ENCODE measurements at places on chromosomes 2 and 18.

GRCh38 chr18:9828506-9829396 lies 57.0 kb upstream of the TXNDC2 start:
- no peak for DNase-seq

GRCh38 chr2:85915606-85916303 lies 27.0 kb upstream of the ST3GAL5 start:
- DNase-seq, result peak; percentile 35

DNA sequence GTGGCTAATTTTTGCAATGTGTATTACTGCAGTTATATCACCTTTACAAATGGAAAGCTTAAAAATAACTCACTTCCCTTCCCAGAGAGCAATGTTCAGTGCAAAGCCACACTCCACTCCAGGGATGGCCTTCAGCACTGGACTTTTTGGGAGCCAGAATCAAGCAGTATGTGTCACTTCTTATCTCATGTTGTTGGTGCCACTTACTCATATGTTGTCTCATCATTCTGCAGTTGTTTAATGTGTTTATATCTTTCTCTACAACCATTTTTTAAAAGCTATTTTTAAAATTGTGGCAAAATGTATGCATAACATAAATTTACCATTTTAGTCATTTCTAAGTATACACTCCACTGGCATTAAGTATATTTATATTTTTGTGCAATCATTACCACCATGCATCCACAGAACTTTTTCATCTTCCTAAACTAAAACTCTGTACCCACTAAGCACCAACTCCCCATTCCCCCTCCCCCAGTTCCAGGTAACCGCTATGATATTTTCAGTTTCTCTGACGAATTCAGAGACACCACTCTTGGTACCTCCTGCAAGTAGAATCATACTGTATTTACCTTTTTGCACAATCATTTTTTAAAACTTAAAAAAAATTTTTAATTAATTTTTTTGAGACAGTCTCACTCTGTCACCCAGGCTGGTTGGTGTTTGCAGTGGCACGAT lies 32.1 kb upstream of the CD8A start:
- no peak for DNase-seq

GRCh38 chr2:7860693-7861092 lies 821.2 kb upstream of the ID2 start:
- no peak for DNase-seq

- DNase-seq, result peak; percentile 44
These were observed 143.0 kb downstream of the ARL6IP6 start for GRCh38 chr2:152861349-152861942.

- DNase-seq, result peak; percentile 92
These were observed 17.4 kb upstream of the HAAO start for GRCh38 chr2:42809819-42810120.

DNA sequence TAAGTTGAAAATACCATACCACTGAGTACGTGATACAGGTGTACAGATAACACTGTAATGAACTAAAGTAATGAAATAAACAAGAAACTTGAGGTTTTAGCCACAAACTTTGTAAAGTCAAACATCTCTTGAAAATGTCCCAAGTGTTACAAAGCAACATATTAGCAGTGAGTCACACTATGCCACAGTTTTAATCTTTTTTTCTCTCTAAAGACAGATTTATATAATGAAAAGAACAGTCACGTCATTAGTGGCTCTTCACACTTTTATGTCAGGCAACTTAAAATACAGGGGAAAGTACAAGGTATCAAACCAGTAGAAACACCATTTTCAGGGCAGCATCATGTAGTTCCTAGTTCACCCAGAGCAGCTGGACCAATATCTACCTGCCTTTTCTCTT lies 42.1 kb downstream of the RAPH1 start:
- peak; percentile 10 for DNase-seq

GRCh38 chr2:19313553-19313952 lies 44.9 kb downstream of the OSR1 start:
- DNase-seq, result no peak

DNA sequence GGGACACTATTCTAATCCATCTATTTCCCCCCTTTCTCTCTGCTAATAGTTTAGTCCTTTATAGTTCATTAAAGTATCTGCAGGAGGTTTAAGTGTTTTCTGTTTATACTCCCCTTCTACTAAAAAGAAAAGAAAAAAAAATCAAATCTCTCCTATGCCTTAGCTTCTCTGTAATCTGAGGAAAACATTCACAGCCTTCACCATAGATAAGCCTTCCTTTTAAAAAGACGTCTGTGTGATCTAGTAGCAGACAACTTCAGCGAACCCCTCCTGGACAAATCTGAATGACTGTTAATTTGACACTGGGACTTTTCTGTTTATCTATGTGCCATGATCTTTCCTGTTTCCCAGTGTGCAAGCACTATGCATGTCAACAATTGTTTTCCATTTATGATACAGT lies 70.4 kb upstream of the CDH19 start:
- DNase-seq, result no peak

- peak; percentile 46 for DNase-seq
These were observed 125.9 kb downstream of the MAP4K4 start for GRCh38 chr2:101823347-101823791.

DNA sequence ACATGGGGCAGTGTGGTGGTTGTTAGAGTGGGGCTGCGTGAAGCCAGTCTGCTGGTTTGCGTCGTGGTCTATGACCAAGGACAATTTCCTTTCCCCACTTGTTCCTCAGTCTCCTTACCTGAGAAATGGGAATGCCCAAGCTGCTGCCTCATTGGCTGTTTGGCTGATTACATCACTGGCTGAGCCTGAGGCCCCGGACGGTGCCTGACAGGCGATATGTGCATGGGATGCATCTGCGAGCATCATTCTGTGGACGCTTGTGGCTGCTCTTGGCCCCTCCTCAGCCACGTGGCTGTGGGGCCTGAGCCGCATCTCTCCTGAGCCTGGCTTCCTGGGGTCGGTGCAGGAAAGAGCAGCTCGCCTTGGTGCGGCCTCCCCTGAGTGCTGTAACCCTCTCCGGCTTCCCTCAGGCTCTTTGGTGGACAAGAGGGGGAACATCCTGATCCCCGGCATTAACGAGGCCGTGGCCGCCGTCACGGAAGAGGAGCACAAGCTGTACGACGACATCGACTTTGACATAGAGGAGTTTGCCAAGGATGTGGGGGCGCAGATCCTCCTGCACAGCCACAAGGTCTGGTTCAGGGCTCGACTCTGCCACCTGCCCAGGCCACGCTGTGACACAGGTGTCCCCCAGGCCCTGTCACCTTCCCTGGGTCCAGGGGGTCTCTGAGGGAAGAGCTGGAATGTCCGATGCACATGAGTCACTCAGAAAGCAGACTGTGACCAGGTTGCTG lies 17.2 kb downstream of the CNDP2 start:
- no peak for DNase-seq

DNA sequence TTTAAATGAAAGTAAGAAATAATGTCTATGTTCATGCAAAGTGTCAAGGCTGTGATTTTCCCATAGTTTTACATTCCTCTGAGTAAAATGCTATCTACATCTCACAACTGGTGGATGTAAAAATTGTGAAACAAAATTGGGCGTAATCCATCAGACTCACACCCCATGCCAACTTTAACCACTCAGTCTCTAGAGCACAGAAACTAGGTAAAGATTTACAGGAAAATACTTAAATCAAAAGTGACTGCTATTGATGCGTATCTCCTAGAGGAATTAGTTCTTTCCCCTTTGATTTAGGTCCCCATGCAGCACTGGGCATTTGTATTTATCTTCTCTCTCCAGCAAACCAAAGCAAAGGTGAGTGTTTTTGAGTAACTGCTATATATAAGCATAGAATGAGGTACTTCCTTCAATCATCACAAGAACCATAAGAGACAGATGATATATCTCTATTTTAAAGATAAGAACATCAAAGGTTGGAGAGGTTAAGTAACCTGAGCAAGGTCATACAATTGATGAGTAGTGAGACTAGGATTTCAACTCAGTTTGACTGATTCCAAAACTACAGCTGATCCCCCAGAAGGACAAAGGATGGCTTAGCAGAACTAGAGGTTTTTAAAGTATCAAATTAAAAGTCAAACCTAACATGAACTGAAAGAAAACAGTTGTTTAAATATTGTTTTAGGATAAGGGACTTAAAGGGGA lies 594.0 kb upstream of the ACVR2A start:
- DNase-seq, result no peak

GRCh38 chr2:55618275-55619055 lies 1.0 kb upstream of the PPP4R3B start:
- DNase-seq, result peak; percentile 73

- peak; percentile 76 for DNase-seq
These were observed 25.2 kb upstream of the TLK1 start for GRCh38 chr2:171185941-171186340.

DNA sequence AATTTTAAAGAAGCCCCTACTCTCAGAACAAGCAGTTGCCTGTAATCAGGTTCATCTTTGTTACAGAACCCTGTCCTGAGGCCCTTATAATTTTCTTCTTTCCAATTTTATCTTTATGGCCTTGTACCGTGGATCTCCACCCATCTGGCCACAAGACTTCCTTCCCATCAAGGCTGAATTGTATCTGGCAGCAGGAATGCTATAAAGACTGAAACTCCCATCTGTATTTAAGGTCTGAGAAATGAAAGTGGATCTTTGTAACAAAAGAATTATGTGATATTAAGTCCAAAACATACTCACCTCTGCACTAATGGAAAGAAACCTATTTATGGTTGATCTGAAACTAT lies 91.8 kb downstream of the METTL8 start:
- peak; percentile 15 for DNase-seq

DNA sequence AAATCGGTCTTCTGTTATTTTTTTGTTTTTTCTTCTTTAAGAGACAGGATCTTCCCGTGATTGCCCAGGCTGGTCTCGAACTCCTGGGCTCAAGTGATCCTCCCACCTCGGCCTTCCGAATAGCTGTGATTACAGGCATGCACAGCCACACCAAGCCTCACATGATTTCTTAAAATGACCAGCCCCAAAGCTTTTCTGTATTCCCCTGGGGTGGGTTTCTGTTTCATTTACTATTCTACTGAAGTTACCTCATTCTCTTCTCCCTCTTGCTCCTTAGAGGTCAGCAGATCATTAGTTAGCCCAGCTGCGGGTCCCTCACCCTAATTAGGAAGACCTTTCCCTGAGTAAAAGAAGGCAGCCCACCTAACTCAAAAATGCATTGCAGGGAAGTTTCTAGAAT lies 27.6 kb downstream of the SLC1A4 start:
- DNase-seq, result no peak

- DNase-seq, result no peak
These were observed 197.9 kb upstream of the HDAC4 start for GRCh38 chr2:239598732-239599090.

GRCh38 chr2:218814540-218815243 lies 16.9 kb downstream of the PRKAG3 start:
- peak; percentile 4 for DNase-seq

- DNase-seq, result no peak
These were observed 2.6 kb downstream of the PRSS56 start for GRCh38 chr2:232522623-232523401.

- DNase-seq, result no peak
These were observed 13.6 kb upstream of the LIPG start for GRCh38 chr18:49548229-49548636.

- DNase-seq, result no peak
These were observed 14.4 kb downstream of the GPR45 start for GRCh38 chr2:105255979-105256378.

DNA sequence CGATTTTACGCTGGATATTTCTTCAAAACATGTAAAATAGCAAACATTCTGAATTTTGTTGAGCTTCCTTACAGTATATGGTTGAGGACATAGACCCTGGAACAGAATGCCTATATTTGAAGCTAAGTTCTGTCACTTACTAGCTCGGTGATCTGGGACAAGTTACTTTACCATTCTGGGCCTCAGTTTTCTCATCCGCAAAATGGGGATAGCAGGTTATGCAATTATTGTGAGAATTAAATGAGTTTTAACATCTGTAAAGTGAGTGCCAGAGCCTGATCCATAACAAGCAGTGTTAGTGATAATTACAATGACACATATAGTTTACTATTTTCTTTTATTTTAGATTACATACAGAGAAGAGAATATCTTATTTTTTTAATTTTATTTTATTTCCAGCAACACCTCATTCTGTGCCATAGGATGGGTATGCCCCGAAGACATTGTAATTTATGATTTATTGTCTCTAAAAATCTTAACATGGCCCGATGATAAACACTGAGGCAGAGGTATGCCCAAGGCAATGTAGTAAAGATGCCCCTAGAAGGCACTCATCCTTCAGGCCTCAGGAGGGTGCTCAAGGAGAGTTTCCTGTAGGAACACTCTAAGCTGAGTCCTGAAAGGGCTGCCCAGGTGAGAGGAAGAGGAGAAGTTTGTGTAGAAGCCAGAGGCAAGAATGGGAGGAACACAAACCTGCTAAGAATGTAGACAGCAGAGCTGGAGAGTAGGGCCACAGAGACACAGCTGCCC lies 250.9 kb downstream of the BCL11A start:
- DNase-seq, result no peak

DNA sequence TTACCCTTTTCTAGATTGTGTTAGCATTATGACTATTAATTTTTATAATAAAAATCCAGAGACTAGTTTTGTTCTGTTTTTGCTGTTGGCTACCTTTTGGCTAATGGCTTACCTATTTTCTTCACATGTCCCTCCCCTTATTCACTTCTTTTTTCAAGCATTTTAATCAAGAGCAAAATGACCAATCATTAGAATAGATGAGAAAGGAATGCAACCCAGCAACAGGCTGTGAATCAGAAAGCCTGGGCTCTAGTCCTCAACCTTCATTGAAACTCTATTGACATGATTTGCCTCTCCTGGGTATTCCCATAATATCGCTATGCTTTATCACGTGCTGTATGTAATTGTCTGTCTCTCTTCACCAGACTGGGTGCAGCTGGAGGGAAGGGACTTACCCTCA lies 370.1 kb downstream of the IRS1 start:
- DNase-seq, result no peak

- DNase-seq, result no peak
These were observed 68.8 kb upstream of the CDC42EP3 start for GRCh38 chr2:37740164-37740739.

DNA sequence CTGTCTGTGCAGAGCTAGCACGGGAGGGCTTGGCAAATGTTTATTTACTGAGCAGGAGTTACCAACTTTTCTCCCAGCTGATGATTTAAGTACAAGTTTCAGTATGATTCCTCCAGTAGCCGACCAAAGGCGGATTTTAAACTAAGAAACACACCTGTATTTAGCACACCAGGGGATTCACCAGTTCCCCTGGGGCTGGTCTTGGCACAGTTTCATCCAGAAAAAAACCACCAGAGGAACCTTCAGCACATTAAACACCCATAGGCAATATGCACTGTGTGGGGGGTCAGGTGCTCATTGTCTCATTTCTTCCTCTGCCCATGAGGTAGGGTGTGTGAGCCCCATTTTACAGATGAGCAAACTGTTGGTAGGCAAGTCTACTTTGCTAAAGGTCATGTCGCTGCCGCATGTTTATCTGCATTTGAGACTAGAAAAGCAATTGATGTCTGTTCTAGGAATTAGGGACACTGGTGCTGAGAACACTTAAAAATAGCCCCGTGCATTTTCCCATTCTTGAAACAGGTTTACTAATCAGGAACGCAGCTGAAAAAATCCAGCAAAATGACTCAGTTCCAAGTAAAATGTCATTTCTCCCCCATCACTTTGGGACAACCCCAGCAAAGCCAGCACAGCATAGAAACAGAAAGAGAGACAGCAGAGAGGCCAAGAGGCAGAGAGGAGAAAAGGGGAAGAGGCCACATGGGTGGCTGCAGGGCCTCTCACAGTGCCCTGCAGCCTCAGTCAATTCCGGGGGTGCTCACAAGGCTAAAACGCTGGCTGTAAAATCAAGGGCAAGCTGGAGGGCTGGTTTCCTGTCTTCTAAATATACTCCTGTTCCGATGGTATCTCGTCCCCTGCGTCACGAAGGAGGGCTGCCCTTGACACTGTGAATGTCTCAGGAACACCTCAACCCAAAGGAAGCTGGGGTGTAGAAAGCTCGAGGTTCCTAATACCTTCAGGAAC lies 166.8 kb upstream of the ID2 start:
- no peak for DNase-seq

All from AG20443 (cell line).